Brain pericyte (primary cell): ENCODE measurements at places on chromosomes 1 and 21.
A peak's percentile ranks its signal among the peaks of the same experiment; 100 is the strongest.

DNA sequence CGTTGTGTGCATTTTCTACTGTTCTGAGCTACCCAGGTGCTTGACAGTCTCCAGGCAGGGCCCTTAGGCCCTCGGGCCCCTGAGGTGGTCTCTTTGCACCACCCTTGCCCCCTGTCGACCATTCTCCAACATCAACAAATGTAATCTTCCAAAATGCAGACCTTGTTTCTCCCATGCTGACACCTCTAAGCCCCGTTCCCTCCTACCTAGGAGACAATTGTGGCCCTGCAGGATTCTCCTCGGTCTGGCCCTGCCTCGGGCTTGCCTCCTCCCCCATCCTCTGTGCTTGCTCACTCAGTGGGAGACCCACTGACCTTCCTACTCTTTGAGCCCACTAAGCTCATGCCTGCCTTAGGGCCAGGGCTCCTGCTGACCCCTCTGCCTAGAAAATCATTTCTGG is 104.2 kb upstream of the TARDBP start:
- DNase-seq = no peak

- no peak for DNase-seq
Measured at GRCh38 chr1:165633614-165634013, 2.6 kb downstream of the MGST3 start.

DNA sequence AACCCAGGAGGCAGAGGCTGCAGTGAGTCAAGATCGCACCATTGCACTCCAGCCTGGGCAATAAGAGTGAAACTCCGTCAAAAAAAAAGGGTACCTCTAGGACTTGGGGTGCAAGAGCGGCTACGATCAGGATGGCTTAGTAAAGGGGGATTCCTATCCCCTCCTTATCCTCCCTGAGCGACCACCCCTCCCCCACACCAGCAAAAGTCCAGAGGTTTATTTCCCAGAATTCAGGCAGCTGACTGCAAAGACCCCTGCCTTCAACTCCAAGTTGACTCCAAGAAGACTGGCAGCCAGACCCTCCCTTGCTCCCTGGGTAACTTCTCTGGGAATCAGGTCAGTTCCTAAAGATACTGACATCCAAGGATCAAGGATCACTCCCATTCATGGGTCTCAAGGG is 12.4 kb upstream of the PRDM16 start:
- no peak for DNase-seq

DNA sequence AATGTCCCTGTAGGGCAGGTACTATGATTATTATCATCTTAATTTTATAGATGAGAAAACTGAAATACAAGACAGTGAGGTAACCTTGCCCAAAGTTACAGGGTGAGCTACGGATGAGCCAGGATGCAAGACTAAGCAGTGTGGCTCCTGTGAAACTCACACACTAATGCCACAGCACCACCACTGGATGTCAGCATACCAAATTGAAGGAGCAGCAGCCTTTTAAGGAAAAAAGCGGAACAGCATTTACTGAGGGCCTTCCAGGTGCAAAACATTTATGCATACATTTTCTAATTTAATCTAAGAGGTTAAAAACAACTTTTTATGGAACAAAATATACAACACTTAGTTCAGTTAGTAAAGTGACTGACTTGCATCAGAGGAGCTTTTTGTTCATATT is 41.7 kb downstream of the SEC16B start:
- no peak for DNase-seq

DNA sequence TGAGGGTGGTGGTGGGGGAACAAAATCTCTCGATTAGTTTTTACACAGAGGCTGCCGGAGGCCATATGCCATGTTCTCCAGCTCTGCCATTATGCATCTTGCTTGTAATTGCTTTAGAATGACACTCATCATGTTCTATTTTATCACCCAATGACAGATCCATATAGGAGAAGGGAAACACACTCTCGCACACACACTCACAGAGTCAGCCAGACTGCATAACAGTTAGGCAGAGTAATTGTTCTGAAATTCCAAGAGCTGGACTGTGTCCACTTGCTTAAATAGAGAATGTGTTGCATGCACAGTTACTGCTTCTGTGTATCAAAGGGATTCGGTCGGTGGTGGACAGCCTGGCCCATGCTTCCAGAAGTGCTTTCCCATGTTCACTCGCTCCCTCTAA is 30.6 kb downstream of the KCND3 start:
- DNase-seq = no peak

GRCh38 chr21:35510957-35511695 is 462.0 kb upstream of the RUNX1 start:
- no peak for DNase-seq

DNA sequence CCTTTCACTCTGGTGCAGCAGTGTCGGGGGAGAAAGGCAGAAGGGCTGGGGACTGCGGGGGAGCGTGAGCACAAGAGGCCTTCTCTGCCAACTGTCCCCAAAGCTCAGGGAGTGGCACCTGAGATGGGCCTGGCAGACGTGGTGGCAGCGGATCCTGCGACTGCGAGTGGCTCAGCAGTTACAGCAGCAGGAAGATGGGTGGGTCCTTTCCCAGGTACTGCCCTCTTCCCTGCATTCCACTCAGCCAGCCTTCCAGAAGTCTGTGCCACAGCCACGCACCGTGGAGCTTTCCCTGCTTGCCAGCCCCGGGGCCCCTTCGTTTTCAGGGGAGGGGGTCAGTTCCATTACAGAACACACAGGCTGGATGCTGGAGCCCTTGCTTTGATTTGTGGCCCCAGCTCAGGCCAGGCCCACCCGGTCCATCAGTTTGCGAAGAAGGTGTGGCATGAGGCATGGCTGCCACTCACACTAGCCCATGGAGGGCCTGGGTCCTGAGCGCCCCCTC is 17.2 kb downstream of the MTHFR start:
- no peak for DNase-seq

DNA sequence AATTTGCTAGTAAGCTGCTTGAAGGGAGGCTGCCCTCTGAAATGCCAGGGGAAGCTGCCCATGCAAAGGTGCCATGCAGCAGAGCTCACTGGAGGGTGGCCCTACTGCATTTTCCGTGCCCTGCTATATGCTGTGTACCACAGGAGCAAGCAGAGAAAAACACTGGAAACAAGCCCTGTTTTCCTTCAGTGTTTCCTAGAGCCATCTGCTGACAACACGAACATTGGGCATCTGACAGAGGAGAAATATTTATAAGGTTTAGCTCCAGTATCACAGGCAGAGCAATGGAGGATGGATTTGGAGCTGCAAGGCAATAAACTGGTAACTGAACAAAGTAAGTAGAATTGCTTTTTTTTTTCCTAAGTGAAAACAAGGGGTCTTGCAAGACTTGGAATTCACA is 198.4 kb downstream of the USP25 start:
- no peak for DNase-seq

GRCh38 chr1:40633931-40634376 is 31.5 kb downstream of the RIMS3 start:
- DNase-seq = no peak

DNA sequence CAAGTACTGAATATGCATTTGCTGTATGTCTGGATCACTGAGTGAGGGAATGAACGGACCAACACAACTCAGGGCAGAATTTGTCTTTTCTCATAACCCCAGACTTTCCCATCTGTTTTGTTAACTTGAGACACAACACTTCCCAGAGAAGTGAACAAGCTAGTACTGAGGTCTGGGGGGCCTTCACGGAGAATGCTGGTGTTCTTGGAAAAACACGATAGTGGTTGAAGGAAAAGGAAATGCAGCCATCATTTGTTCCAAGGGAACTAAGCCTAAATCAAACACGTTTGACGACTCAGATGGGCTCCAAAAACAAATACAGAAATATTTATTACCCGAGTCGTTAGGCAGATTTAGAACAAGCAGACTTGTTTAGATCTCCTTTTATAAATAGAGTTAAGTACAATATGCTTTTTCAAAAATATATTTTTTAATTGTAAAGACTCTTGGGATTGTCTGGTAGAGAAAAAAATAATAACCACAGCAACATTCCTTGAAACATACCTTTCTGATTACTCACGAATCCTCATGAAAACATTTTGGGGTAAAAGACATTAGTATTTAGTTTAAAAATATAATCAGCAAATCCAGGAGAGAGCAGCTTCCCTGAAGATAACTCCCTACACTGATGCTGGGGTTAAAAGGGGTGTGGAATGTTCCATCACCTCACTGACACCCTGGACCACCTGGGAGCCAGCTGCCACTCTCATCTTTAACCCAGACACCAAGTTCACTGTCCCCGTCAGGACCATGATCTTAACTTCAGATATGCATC is 427.7 kb upstream of the RUNX1 start:
- DNase-seq = no peak

DNA sequence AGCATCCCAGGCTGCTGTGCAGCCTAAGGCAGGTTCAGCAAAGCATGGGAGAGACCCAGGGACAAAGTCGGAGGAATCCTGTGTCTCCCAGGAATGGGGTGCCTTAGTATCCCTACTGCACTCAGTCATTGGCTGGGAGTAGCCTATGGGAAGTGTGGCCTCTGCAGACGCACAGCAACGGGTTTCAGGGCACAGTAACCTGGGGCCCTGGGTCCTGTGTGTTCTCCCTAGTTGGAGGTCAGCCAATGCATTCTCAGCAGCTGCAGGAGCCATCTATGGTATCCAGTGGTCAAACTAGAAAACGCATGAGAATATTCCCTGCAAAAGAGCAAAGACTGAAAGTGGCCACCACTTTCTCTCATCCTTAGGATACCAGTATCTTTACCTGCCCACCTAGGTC is 13.7 kb upstream of the C1orf21 start:
- no peak for DNase-seq

DNA sequence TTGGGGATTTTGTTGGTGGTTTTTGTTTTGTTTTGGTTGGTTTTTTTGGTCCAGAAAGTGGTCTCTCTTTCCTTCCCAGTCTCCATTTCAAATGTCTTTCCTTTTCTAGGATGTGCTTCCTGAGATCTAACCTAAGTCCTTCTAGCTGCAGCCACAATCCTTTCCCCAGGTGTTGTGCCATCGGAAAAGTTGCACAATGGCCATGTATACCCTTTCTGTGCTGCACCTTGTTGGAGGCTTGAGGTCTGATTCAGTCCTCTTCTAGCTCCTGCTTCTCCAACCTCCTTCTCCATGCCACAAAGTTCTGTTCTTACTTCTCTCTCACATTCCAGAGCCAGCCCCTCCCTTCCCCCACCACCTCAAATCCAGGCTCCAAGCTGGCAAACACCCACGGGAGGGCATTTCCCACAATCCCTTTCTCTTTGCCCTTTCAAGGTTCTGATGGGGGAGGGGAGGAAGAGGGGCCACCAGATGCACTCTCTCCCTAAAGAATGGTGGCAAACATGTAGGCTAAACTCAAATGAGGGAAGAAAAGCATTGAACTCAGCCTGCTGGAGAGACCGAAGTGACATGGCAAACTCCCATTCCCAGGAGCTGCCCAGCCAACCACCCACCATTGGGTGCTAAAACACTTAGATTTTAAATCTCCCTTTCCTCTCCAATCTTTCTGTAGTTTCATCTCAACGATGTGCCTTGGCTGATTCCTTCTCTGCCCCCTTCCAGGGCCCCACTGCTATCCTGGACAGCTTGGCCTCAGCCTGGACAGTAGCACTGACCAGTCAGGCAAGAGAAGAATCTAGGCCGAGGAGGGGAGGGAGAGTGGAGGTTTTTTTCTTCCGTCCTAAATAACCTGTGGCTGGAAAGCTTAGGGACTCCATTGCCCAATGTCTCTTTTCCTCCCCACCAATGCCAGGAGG is 2.9 kb downstream of the KCNJ10 start:
- no peak for DNase-seq

GRCh38 chr1:203512848-203513584 is 19.1 kb downstream of the OPTC start:
- DNase-seq = peak; percentile 38

DNA sequence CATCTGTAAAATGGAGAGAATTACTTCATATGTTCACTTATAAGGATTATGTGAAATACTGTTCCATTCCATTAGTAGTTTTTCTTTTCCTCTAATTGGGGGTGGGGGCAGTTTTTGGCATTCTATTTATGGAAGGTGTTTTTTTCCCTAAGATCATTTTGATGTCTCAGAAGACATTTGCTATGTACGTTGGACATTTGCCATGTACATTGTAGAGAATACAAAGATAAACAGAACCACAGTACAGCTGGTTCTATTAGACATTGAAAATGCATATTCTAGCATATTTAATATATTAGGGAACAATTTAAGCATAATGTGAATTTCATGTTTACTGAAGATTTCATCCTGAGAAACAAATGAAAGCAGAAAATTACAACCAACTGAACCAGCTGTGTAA is 98.5 kb downstream of the PTBP2 start:
- DNase-seq = peak; percentile 12

GRCh38 chr1:42777852-42778251 is 6.9 kb upstream of the TMEM269 start:
- DNase-seq = no peak

GRCh38 chr1:12475947-12476346 is 142.1 kb downstream of the DHRS3 start:
- no peak for DNase-seq

DNA sequence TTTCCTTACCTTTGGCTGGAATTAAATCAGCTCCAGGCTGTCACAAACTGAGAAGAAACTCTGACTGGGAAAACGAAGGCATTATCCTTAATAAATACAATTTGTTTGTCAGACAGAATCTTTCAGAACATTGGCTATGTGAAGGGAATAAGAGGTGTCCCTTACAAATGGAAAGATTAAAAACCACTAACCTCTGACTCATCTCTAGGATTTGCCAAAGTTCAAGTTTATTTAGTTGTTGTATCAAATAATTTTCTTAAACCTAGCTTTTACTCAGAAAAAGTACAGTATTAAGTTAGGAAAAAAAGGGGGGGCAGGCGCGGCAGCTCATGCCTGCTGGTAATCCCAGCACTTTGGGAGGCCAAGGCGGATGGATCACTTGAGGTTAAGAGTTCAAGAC is 15.7 kb downstream of the SERTAD4 start:
- no peak for DNase-seq

DNA sequence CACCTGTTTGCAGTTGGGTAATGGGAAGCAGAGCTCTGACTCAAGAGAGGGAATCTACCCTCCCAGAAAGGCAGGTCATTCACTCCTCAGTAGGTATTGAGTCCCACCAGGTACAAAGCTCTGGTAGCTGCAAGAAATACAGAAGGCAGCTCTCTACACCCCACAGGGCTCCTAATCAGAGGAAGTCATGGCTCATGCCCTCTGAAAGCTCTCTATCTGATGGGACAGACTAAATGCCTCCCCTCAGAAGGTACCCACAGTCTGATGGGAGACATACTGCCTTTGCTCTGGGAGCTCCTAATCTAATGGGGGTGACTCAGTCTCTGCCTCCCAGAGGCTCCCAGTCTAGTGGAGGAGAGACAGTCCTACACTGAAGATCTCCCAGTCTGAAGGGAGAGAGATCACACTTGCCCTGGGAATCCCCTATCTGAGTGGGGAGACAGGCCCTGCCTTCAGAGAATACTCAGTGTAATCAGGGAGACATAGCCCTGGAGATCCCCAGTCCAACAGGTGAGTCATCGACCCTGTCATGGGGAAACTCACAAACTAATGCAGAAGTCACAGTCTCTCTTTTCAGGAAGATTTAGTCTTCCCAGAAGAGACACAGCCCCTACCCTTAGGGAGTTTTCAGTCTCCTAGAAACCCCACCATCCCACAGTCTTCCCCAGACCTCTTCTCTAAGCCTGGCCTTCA is 23.7 kb downstream of the CAMK1G start:
- no peak for DNase-seq

- no peak for DNase-seq
Measured at GRCh38 chr1:42142894-42143675, 10.1 kb upstream of the GUCA2B start.
